ENCODE measurements at places on chromosomes 16 and 17.

GRCh38 chr17:9370467-9370866, 205.2 kb downstream of the STX8 start:
- no peak for DNase-seq

- DNase-seq: no peak
These were observed 87.5 kb downstream of the RPTOR start for GRCh38 chr17:80632046-80632581.

GRCh38 chr16:5001571-5001970, 32.2 kb downstream of the NAGPA start:
- no peak for DNase-seq

GRCh38 chr17:6092182-6092902, 22.2 kb downstream of the WSCD1 start:
- DNase-seq: no peak

- DNase-seq: no peak
These were observed 92.7 kb downstream of the TMEM100 start for GRCh38 chr17:55629995-55630394.

DNA sequence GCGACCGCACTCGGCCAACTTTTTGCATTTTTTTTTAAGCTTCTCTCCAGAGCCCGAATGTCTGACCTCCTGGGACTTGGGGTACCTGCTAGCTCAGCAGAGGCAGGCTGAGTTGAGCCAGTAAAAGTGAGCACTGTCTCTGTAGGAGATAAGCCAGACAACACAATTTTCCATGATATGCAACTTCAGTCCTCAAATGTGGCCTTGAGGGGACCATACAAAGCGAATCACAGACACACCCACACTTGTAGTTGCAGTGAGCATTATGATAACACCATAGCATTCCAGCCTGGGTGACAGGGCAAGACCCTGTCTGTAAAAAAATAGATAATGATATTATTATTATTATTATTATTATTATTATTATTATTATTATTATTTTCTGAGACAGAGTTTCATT, 2.6 kb downstream of the DPEP2 start:
- no peak for DNase-seq

- DNase-seq: no peak
These were observed 137.7 kb upstream of the CRHR1 start for GRCh38 chr17:45646288-45646988.

DNA sequence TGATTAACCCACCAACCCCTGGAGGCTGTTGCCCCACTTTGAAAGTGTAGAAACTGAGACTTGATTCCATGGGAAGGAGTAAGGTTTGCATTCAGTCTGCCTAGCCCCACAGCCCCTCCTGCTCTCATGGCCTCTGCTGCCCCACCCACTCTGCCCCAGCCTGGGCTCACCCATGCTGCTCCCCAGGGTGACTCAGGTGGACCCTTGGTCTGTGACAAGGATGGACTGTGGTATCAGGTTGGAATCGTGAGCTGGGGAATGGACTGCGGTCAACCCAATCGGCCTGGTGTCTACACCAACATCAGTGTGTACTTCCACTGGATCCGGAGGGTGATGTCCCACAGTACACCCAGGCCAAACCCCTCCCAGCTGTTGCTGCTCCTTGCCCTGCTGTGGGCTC, 6.5 kb downstream of the PRSS41 start:
- DNase-seq: no peak

DNA sequence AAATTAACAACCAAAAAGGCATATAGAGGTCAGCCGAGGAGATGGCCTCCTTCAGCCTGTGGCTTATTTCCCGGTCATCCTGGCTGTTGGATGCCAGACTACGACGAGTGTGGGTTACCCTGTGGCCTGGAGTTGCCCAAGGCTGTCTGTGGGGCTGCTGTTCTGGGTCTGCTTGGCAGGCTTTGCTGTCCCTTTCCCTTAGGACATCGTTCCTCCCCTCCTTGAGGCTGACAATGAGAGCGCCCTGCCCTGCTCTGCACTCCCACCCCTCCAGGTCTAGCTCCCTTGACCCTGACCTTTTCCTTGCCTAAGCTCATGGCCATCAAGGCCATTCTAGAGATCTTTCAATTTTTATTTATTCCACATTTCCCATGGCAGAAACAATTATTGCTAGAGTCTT, 1.9 kb upstream of the CBFB start:
- DNase-seq: no peak

GRCh38 chr17:36089888-36090836, at the start of gene CCL3:
TSS of gene CCL3 (minus strand) at chr17:36090143. CDS start at chr17:36090058, 85 bp downstream.
- DNase-seq: no peak

- DNase-seq: no peak
These were observed 36.0 kb upstream of the ICAM2 start for GRCh38 chr17:64056269-64057005.

- DNase-seq: no peak
These were observed 55.1 kb downstream of the SOX9 start for GRCh38 chr17:72175787-72176515.

- DNase-seq: no peak
These were observed 208.3 kb downstream of the RGS9 start for GRCh38 chr17:65345261-65346005.

GRCh38 chr16:75710344-75710743, 9.1 kb upstream of the DUXB start:
- DNase-seq: no peak

Data from D721Med (cell line).